ENCODE measurements at places on chromosomes 1 and 21. TPM values are rescaled to one million over a fixed set of nuclear protein-coding genes. Genes with fewer than 3 reads are reported as not detected.

PLA2G2A gene
- total RNA-seq: not detected

- H3K4me3 ChIP-seq: no peak overlapping the region
- no peaks in the 10 kb centered on the region for H3K36me3 ChIP-seq
- H3K27me3 ChIP-seq: peaks cover 3% of the 10 kb centered on the region
- no peak overlapping the region for H3K27ac ChIP-seq
- H3K4me1 ChIP-seq: peaks cover 19% of the 10 kb centered on the region
- DNase-seq: no peak
Measured at GRCh38 chr1:207903767-207904166, 7.2 kb downstream of the CD34 start.

- H3K27ac ChIP-seq: no peak overlapping the region
- DNase-seq: no peak
- no peaks in the 10 kb centered on the region for H3K36me3 ChIP-seq
- H3K4me3 ChIP-seq: no peak overlapping the region
Measured at GRCh38 chr1:151502859-151503780, 8.1 kb upstream of the CGN start.

DNA sequence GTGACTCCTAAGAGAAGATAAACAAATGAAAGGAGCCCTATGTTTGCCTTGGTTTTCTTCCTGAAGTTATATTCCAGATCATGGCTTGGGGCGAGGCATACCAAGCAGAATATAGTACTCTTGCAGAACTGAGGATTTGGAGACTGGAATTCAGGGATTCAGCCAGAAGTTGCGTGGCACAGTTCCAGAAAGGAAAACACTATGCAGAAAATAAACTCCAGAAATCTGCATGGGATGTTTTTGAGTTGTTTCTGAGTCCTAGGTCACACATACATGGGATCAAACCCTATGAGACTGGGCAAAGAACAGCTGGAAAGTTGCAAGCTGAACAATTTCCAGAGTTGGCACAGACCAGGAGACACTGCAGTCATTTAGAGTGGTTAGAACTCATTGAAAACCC, 42.9 kb upstream of the IFFO2 start:
- H3K4me3 ChIP-seq: no peak overlapping the region
- H3K4me1 ChIP-seq: peaks cover 10% of the 10 kb centered on the region
- no peaks in the 10 kb centered on the region for H3K27me3 ChIP-seq
- peaks cover 8% of the 10 kb centered on the region for H3K36me3 ChIP-seq
- H3K27ac ChIP-seq: no peak overlapping the region

GRCh38 chr1:154442006-154442740, 37.0 kb downstream of the IL6R start:
- DNase-seq: no peak
- H3K27ac ChIP-seq: no peak overlapping the region
- H3K36me3 ChIP-seq: peaks cover 9% of the 10 kb centered on the region
- peaks cover 63% of the 10 kb centered on the region for H3K4me1 ChIP-seq

NCF2 gene
- total RNA-seq: 4.0 TPM

- no peak for DNase-seq
- peaks cover 22% of the 10 kb centered on the region for H3K4me1 ChIP-seq
Measured at GRCh38 chr1:24386241-24386640, 27.3 kb downstream of the STPG1 start.

- H3K27ac ChIP-seq: no peak overlapping the region
- no peak overlapping the region for H3K4me3 ChIP-seq
- no peak for DNase-seq
- no peaks in the 10 kb centered on the region for H3K27me3 ChIP-seq
- H3K4me1 ChIP-seq: peaks cover 3% of the 10 kb centered on the region
Measured at GRCh38 chr1:22503721-22504410, 52.2 kb downstream of the ZBTB40 start.

- no peaks in the 10 kb centered on the region for H3K36me3 ChIP-seq
- DNase-seq: no peak
- no peaks in the 10 kb centered on the region for H3K4me1 ChIP-seq
- no peak overlapping the region for H3K4me3 ChIP-seq
Measured at GRCh38 chr1:71015745-71016144, 31.9 kb downstream of the PTGER3 start.

DNA sequence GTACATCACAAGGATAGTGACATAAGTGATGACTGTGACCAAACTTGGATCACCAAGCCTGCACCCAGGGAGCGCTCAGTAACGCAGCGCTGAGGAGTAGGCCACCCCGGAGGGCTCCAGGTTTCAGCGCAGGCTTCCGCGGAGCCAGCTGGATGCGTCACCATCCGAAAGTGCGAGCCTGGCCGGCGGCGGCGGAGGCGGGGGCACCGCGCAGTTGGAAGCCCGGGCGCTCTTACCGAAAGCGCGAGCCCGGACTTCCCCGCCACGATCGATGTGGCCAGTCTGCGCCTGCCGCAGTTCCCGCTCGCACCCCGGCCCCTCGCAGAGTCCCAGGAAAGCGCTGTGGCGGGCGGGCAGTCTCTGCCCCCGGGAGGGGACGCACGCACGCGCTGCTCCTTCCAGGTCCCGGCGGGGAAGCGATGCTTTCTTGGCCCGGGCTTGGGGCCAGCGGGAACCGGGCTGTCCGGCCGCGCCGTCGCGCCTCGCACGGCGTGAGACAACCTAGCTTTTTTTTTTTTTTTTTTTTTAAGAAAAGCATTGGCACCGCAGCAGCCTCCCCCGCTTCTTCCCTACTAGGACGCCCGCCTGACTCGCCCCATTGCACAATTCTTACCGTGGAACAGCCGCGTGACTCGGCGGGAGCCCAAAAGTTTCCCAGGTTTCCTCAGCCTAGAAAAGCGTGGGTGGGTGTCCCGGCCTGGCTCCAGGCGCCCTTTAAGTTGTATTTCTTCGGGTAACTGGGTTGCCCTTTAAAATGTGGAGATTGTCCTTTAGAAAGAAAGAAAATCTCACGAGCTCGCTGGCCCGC, 36.4 kb upstream of the JAK1 start:
- H3K4me3 ChIP-seq: peak overlapping the region; percentile 72
- H3K27ac ChIP-seq: peak overlapping the region; percentile 76
- no peaks in the 10 kb centered on the region for H3K27me3 ChIP-seq
- H3K36me3 ChIP-seq: peaks cover 11% of the 10 kb centered on the region
- DNase-seq: peak; percentile 86

KRTAP11-1 gene
- not detected for total RNA-seq

- H3K4me3 ChIP-seq: no peak overlapping the region
- peaks cover 14% of the 10 kb centered on the region for H3K4me1 ChIP-seq
- H3K36me3 ChIP-seq: no peaks in the 10 kb centered on the region
- no peak overlapping the region for H3K27ac ChIP-seq
Measured at GRCh38 chr1:9086045-9086444, 16.6 kb upstream of the SLC2A5 start.

DNA sequence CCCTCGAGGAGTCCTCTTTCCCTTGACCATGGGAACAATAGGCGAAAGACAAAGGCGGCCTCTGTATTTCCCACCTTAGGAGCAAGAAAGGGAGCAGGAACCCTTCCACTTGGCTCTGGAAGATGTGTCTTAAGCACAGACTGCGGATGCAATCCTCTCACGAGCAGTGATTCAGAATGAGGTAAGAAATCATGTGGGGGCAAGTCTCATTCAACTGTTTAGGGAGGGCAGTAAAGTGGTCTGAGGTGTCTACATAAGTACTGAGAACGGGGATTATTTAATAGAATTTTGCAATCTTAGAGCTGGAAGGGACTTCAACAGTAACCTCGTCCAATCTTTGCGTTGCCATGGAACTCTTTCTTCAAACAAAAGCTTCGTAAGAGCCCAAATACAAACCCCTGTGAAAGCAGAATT, 1.6 kb upstream of the DYRK3 start:
- H3K36me3 ChIP-seq: no peaks in the 10 kb centered on the region
- DNase-seq: no peak
- no peak overlapping the region for H3K4me3 ChIP-seq
- H3K27me3 ChIP-seq: peaks cover 46% of the 10 kb centered on the region

DNA sequence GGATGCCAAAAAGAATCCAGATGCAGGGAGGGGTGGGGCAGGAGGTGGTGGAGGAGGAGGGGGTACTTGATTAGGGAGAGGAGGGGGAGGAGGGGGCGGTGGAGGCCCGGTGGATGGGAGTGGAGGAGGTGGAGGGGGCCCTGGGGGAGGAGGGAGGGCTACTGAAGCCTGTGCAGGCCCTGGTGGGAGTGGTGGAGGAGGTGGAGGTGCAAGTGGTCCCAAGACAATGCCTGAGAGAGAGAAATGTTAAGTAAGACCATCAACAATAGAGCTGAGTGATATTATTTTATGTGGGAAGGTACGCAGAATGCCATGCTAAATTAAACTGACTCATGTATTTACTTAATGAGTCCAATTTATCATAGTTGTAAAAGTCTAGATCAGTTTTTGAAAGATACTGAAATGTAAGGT, 86.8 kb upstream of the LBR start:
- H3K27ac ChIP-seq: no peak overlapping the region
- peaks cover 3% of the 10 kb centered on the region for H3K4me1 ChIP-seq
- no peak for DNase-seq
- no peak overlapping the region for H3K4me3 ChIP-seq
- no peaks in the 10 kb centered on the region for H3K27me3 ChIP-seq

GRCh38 chr1:166182281-166182680, 15.5 kb upstream of the FAM78B start:
- no peak overlapping the region for H3K27ac ChIP-seq
- no peaks in the 10 kb centered on the region for H3K4me1 ChIP-seq
- DNase-seq: no peak
- H3K27me3 ChIP-seq: peaks cover 28% of the 10 kb centered on the region
- H3K4me3 ChIP-seq: no peak overlapping the region

ADCY10 gene
- total RNA-seq: not detected

COL8A2 gene
- total RNA-seq: 1.9 TPM

DNA sequence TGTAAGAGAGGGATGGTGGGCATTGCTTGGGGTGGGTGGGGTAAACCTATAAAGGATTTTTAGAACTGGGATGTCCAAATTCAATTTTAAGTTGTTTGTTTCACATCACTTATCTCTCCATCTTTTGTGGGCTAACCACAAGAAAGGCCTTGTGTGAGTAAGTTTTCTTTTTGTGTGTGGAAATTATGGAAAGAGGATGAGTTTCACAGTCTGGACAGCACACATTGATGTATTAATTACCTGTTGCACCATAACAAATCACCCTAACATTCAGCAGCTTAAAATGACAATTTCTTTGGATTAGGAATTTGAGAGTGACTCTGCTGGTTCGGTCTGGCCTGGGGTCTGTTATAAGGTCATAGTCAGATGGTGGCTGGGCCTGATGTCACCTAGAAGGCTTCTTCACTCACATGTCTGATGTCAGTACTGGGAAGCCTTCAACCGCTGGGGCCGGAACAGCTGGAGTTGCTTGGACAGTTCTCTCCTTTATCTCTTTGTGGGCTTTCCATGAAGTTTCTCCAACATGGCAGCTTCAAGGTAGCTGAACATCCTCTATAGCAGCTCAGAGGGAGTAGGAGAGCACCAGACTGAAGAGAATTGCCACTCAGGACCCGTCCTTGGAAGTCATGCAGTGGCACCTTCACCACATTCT, 2.0 kb upstream of the COL9A2 start:
- H3K4me1 ChIP-seq: peaks cover 25% of the 10 kb centered on the region
- no peaks in the 10 kb centered on the region for H3K36me3 ChIP-seq
- H3K4me3 ChIP-seq: no peak overlapping the region
- peaks cover 12% of the 10 kb centered on the region for H3K27me3 ChIP-seq

- DNase-seq: no peak
- peaks cover 2% of the 10 kb centered on the region for H3K27me3 ChIP-seq
- no peaks in the 10 kb centered on the region for H3K4me1 ChIP-seq
- no peaks in the 10 kb centered on the region for H3K36me3 ChIP-seq
Measured at GRCh38 chr21:39888848-39889247, 21.6 kb downstream of the PCP4 start.

- peaks cover 8% of the 10 kb centered on the region for H3K27me3 ChIP-seq
- H3K4me1 ChIP-seq: no peaks in the 10 kb centered on the region
- no peak overlapping the region for H3K27ac ChIP-seq
- DNase-seq: no peak
- H3K36me3 ChIP-seq: peaks cover 4% of the 10 kb centered on the region
Measured at GRCh38 chr1:230375780-230376179, 50.4 kb downstream of the PGBD5 start.

GRCh38 chr1:8460132-8460544, 142.2 kb downstream of the SLC45A1 start:
- H3K27ac ChIP-seq: no peak overlapping the region
- H3K4me1 ChIP-seq: peaks cover 48% of the 10 kb centered on the region
- no peaks in the 10 kb centered on the region for H3K27me3 ChIP-seq
- H3K36me3 ChIP-seq: peaks cover 11% of the 10 kb centered on the region
- DNase-seq: no peak

- no peak for DNase-seq
- H3K4me1 ChIP-seq: peaks cover 14% of the 10 kb centered on the region
- H3K4me3 ChIP-seq: no peak overlapping the region
- peaks cover 25% of the 10 kb centered on the region for H3K36me3 ChIP-seq
- no peaks in the 10 kb centered on the region for H3K27me3 ChIP-seq
Measured at GRCh38 chr21:43910460-43910859, 45.4 kb downstream of the AGPAT3 start.

DISP3 gene
- total RNA-seq: 0.58 TPM
